Activated T-helper 17 cell treated with anti-CD3 and anti-CD28 coated beads, Interleukin-2, amount 50 U/mL, for 72 hours (primary cell): ENCODE measurements at places on chromosomes 11 and 22.

- no peak for ATAC-seq
Observed at GRCh38 chr11:41003339-41004282, 455.8 kb downstream of the LRRC4C start.

DNA sequence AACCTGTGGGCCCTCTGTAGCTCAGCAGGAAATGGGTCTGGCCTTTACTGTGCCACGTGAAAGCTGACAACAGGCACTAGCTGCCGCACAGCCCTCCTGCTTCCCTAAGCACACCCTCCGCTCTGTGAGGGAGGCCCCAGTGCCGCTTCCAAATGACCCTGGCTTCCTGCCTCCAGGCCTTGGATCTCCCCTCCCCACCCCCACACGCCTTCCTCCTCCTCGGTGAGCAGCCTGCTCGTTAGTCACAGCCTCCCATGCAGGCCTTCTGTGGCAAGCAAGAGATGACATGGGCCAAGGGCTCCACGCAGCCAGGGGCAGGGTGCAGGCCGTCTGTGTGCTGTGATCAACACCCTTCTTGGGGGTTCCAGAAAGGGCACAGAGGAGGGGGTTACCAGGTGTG is 15.3 kb upstream of the RASL10A start:
- no peak for ATAC-seq

- ATAC-seq, result no peak
Observed at GRCh38 chr11:11311169-11311568, 41.9 kb downstream of the CSNK2A3 start.

DNA sequence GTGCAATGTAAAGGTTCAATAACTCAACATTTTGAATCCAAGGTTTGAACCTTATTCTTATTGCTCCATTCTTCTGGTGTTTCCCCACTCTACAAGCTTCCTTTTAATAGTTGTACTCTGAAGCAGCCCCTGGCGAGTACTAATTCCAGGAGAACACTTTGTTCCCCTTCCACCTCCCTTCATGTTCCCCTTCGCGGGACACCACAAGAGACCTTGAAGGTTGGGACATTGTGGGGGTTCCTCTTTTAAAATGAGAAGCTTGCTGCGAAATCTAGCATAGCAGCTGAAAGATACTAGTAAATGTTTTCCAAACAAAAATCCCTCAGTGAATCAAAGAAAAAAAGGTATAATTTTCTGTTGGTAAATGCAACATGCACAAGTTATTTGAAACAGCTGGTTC is 626.3 kb upstream of the LRRC4C start:
- no peak for ATAC-seq

- no peak for ATAC-seq
Observed at GRCh38 chr11:47495011-47495855, 46.3 kb upstream of the RAPSN start.

DNA sequence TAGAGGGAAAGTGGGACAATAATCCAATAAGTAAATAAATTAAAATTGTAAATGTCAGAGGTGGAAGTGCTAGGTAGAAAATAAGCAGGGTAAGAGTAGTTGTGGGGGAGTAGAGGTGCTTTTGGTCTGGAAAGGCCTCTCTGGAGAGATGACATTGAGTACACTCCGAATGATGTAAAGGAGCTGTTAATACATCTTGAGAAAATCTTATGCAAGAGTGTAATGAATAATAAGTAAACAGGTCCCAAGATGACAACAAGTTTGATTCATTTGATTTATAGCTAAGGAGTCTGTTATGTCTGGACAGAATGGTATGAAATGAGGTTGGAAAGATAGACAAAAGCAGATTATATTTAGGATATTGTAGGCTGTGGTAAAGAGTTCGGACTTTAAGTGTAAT is 87.5 kb downstream of the TMEM135 start:
- ATAC-seq, result no peak

GRCh38 chr11:130407978-130408377 is 20.4 kb downstream of the ADAMTS8 start:
- ATAC-seq, result no peak

DNA sequence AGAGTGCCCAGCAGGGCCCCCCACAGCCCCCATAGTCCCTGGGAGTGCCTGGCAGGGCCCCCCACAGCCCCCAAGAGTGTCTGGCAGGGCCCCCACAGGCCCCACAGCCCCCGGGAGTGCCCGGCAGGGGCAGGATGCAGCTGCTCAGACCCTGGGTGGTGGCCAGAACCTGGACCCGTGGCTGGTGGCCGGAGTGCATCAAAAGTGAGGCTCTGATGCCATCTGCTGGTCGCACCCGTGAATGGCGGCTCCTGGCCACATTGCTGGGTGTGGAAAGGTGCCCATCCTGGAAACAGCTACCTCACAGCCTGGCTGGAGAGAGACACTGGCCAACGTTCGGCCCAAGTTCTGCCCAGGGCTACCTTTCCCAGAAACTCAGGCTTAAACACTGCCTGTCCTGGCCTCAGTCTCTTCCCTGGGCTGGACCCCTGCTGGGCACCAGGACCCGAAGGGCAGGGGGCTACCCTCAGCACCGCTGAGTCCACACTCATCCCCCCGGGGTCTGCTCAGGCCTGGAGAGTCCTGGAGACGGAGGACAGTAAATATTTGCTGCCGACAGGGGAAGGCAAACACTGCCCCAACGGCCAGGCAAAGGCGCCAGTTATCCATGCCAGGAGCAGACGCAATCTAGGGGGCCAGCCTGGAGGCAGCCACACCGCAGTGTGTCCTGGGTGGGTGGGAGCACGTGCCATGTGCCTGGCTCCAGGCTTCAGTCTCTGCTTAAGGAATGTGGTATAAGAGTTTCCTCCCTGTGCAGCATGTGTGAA is 4.4 kb downstream of the INS start:
- peak; percentile 54 for ATAC-seq

DNA sequence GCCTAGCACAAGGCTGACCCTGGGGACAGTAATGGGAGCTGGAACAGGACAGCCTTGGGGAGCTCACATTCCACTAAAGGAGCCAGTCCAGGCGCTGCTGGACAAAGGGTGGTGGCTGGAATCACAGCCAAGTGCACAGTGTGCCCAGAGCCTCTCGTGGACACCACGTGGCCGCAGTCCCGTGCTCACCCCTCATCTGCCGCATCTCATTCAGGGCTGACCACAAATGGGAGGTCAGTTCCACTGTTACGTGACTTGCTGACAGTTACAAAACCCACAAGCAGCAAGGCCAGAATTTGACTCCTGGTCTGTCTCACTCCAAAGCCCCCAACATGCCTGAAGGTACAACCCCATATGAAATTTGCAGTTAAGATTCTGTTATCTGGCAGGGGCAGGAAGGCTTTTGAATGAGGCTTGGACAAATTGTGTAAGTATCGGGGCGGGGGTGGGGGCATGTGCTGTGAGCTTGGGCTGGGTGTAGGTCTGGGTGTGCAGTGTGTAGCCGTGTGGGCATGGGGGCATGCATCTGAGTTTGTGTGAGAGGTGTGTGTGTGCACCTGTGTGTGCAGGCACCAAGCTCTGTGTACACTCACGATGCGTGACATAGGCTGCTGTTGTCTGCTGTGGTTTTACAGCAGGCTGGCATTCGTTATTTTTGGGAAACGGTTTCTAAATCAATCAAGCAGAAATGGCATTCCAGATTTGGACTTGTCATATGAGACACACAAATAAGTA is 301.7 kb downstream of the BRD1 start:
- no peak for ATAC-seq

GRCh38 chr11:45904309-45904915 is 2.7 kb downstream of the FREY1 start:
- no peak for ATAC-seq

- ATAC-seq, result no peak
Observed at GRCh38 chr11:44568331-44568657, 2.8 kb downstream of the CD82 start.

- ATAC-seq, result no peak
Observed at GRCh38 chr22:35554297-35554845, 13.7 kb downstream of the RASD2 start.

DNA sequence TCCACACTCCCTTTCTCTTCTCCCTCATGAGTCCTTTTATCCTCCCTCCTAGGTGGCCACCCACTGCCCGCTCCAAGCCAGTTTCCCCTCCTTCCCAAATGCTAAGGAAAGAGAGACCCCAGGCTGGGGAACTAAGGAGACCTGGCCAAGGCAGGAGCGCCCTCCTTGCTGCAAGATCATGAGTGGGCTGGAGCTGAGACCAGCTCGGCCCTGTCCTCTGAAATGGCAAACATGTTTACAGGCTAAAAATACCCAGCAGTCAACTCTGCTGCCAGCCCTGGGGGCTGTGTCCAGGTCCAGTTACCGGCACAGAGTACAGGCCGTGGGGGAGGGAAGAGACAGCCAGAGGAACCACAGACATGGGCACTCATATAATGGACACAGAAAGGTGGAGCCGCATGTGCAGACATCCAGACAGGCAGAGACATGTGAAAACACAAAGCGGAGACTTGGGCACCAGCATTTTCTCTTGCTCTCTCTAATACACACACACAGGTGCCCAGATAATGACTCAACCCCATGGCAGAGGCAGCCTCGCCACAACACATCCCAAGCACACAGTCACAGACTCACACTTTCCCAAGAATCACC is 1.2 kb upstream of the AHNAK start:
- ATAC-seq, result no peak

- no peak for ATAC-seq
Observed at GRCh38 chr11:115775846-115776245, 271.6 kb upstream of the CADM1 start.

DNA sequence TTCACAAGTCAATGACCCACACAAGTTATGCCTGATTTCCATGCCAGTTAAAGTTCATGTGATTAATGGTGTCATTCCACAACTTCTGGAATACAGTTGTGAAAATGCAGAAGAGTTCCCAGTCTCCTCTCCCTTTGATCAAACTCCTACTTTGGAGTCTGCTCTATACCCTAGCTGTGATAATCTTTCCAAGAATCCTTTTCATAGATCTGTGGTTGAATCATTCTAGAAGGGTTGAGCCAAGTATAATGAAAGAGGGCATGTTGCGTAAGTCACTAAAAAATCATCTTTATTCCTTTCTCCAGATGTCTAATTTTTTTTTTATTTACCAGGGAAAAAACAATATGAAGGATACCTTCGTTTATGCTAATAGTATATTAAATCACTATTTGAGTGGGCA is 89.7 kb upstream of the CARD18 start:
- no peak for ATAC-seq

- peak; percentile 78 for ATAC-seq
Observed at GRCh38 chr22:36435516-36436415, 45.7 kb downstream of the TXN2 start.

DNA sequence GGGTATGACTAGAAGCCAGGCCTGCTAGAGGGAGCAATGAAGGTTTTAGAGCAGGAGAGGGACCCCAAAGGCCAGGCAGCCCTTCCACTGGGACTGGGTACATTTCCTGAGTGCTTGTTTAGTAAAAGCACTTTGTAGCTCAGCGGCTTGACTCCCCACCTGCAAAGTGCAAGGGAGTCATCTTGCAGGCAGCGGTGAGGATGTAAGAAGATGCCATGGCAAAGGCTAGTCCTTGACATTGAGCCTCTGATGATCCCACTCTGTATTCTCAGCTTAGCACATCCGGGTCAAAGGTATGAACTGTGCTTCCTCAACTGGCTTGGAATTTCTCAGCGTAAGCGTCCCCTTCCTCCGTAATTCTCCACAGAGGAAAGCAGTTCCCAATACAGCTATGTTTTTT is 3.1 kb upstream of the UBE2L3 start:
- ATAC-seq, result no peak

GRCh38 chr11:102422817-102423712 is 29.5 kb downstream of the TMEM123 start:
- ATAC-seq, result peak; percentile 27

DNA sequence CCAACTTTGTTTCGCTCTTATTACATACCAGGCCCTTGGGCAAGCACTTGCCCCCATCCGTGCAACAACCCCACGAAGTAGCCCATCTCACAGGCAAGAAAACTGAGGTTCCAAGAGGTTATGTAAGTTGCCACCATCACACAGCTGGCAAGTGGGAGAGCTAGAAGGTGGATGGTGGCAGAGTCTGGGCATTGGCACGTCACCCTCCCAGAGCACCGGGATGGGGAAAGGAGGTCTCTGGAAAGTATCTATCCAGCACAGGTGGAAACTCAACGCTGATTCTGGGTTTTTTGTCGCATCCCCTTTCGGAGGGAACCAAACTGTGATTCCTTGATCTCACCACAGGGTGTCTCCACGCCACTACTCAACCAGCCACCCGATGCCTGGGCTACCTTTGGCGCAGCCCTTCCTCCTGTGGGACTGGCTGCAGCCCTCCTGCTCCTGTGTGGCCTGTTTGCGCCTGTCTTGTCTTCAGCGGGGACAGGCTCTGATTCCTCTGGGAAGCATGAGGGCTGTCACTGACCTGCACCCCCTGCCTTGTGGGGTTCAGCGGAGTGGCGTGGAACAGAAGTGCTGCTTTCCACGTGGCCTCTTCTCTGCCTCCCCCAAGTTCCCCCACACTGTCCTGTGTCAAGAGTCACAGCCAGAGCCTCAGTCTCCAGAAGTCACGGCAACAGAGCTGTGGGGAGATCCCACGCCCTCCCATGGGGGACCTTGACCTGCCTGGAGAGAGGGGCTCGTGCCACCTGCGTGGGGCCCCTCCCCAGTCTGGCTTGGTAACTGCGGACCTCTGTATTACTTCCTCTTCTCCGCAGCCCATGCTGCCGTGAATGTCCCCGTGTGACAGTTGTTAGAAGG is 34.4 kb upstream of the TRIM29 start:
- peak; percentile 60 for ATAC-seq

GRCh38 chr22:18071968-18072310 is 5.9 kb upstream of the PEX26 start:
- no peak for ATAC-seq

GRCh38 chr11:73866586-73866996 is 10.1 kb downstream of the COA4 start:
- peak; percentile 26 for ATAC-seq

DNA sequence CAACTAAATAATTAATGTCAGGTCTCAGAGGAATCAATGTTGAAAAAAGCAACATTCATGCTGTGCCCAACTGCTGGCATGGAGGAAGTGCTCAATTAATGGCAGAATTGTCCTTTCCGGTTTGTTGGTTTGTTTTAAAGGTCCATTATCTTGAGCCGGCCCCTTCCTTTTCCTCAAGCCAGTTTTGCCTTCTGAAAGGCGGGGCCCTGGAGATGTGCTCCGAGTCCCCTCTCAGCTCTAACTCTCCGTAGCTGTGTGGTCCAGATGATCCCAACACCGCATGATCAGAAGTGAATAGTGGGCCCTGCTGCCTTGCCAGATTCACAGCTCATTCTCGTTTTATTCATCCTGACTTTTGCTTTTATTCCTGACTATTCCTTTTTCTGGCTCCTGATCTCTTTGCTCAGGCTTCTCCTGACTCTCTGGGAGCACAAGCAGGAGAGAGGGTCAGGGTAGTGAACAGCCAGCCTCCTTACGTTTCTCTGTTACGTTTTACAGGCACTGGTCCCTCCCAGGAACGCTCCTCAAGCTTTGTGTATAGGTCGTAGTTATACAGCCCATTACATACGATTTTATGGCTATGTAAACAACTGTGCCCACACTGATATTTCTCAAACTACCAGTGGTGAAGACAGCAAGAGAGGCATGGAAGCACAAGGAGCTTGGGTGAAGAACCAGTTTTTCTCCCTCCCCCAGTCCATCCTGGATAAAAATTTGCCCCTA is 265.9 kb downstream of the LARGE1 start:
- no peak for ATAC-seq

- ATAC-seq, result no peak
Observed at GRCh38 chr11:81602508-81602907, 1131.2 kb downstream of the FAM181B start.
